ENCODE measurements at places on chromosomes 5 and 9. TPM values are rescaled to one million over a fixed set of nuclear protein-coding genes. Genes with fewer than 3 reads are reported as not detected.

RPL37 gene
- 281 TPM for total RNA-seq

CSF2 gene
- 0.68 TPM for total RNA-seq

DNA sequence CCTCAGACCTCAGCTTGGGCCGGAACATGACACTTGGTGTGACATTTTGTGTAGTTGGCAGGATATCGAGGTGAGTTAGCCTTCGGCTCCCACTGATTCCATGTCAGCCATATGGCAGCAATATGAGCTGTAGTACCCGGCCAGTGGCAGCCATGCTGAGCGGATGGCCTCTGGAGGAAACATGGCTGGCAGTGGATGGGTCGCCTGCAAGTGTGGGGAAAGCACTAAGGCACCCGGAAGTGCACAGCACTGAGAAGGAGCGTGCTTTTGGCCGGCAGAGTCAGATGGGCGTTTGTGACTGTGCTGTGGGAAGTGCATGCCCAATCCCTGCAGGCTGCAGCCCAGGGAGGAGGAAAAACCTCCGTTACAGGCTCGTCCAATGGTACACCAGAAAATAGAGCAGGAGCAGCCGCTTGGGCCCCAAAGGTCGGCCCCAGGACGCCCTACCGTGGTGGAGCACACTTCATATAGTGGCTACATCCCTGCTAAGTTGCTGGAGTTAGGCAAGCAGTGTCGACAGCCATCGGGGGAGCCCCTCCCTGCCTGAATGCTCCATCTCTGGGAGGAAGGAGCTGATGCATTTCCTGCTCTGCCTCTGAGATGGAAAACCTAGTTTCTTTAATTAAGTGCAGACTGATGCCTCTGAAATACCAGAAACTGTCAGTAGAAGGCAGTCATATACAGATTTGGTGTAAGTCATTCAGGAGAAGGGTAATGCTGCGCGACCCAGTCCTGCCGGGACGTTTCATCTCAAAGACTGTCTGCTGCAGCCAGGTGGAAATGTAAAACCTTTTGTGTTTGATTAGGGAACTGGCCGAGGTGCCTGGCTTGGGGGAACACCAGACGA, 2185.8 kb upstream of the ACO1 start:
- no peak overlapping the region for H3K27ac ChIP-seq
- no peaks in the 10 kb centered on the region for H3K36me3 ChIP-seq
- no peaks in the 10 kb centered on the region for H3K27me3 ChIP-seq
- H3K4me1 ChIP-seq: no peaks in the 10 kb centered on the region
- DNase-seq: no peak

HK3 gene
- total RNA-seq: not detected

PRDM9 gene
- total RNA-seq: not detected

DNA sequence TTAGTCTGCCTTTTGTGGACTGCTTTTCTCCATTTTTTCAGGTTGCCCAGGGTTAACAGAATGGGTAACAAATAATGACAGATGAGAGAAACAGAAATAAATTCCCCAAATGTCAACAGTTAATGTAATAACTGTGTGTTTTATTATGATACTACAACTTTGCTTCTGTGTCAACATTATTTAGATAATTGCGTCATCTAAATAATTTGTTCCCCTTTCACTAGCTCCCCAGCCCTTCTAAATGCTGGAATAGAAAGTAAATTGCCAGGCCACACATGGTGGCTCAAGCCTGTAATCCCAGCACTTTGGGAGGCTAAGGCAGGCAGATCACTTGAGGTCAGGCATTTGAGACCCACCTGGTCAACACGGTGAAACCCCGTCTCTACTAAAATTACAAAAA, 53.5 kb downstream of the RNF38 start:
- DNase-seq: no peak
- H3K36me3 ChIP-seq: peaks cover 20% of the 10 kb centered on the region
- H3K27me3 ChIP-seq: no peaks in the 10 kb centered on the region

GRCh38 chr5:167308466-167308865, 983.0 kb upstream of the WWC1 start:
- no peaks in the 10 kb centered on the region for H3K36me3 ChIP-seq
- H3K4me3 ChIP-seq: no peak overlapping the region
- H3K27me3 ChIP-seq: no peaks in the 10 kb centered on the region
- no peak overlapping the region for H3K27ac ChIP-seq

CNTNAP3B gene
- 0.06 TPM for total RNA-seq

FAM200C gene
- 5.0 TPM for total RNA-seq

DNA sequence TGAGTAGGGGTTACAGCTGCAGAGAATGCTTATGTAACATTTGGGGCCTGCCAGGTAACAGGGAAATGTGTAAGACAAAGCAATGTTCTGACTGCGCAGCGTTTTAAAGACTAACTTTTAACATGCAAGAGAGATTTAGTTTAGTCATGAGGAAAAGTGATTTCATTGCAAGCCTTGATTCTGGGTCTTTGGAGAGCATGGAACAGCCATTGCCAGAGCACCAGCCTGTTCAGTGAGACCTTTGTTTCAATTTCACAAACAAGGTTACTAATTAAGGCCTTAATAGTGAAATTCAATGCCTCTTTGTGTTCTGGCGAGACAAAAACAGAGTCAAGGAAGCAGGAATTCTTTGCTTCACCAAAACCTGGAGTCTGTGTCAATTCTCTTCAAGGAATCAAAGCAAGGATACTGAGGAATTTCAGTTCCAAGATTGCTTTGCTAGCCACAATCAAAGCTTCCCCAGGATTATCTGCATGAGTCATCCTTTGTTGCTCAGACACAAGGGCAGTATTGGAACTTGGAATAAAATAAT, 14.4 kb downstream of the CKMT2 start:
- no peak overlapping the region for H3K4me3 ChIP-seq
- H3K27ac ChIP-seq: peak overlapping the region; percentile 8
- no peaks in the 10 kb centered on the region for H3K27me3 ChIP-seq
- H3K36me3 ChIP-seq: no peaks in the 10 kb centered on the region

GRCh38 chr5:94551858-94552257, 66.5 kb downstream of the KIAA0825 start:
- H3K4me3 ChIP-seq: no peak overlapping the region
- no peaks in the 10 kb centered on the region for H3K36me3 ChIP-seq
- H3K27me3 ChIP-seq: no peaks in the 10 kb centered on the region
- H3K4me1 ChIP-seq: no peaks in the 10 kb centered on the region
- no peak for DNase-seq
- no peak overlapping the region for H3K27ac ChIP-seq

DNA sequence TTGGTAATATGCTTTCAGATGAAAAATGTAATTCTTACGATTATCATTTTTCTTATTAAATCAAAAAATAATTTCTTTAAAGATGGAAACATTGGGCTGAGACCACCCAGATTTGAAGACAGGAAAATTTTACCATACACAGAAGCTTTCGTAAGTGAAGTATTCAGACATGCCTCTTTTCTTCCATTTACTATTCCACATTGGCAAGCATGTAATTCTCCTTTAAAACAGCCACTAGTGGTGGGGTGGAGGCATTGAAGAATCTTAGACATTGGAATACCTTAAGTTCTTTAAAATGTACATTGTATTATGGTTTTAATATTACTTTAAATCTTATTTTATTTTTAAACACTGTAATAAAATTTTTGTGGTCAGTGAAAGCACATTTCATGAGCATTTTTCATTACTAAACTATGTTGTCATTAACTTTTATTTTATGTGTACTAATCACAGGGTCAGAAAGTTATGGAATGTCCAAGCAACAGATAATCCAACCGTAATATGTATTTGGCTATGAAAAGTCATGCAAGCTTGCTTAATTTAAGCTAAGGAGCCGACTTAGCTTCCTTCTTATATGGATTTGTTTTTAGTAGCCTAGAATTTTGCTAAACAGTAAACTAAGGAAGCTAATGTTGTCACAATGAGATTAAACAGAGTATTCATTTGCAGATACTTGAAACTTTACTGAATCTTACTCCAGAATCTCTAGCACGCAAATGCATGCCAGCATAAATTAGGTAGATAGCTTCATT, 97.4 kb upstream of the ALDH1A1 start:
- DNase-seq: peak; percentile 33
- H3K4me1 ChIP-seq: peaks cover 8% of the 10 kb centered on the region
- H3K4me3 ChIP-seq: no peak overlapping the region
- H3K27me3 ChIP-seq: no peaks in the 10 kb centered on the region
- no peaks in the 10 kb centered on the region for H3K36me3 ChIP-seq

- DNase-seq: no peak
- H3K27me3 ChIP-seq: no peaks in the 10 kb centered on the region
- no peaks in the 10 kb centered on the region for H3K36me3 ChIP-seq
Observed at GRCh38 chr9:96626912-96627311, 7.3 kb upstream of the CDC14B start.

GRCh38 chr5:172868924-172869591, 35.0 kb downstream of the ERGIC1 start:
- H3K4me1 ChIP-seq: peaks cover 71% of the 10 kb centered on the region
- no peak overlapping the region for H3K4me3 ChIP-seq
- peak overlapping the region; percentile 71 for H3K27ac ChIP-seq
- peaks cover 20% of the 10 kb centered on the region for H3K36me3 ChIP-seq
- no peaks in the 10 kb centered on the region for H3K27me3 ChIP-seq

CCNJL gene
- 12.9 TPM for total RNA-seq

DNA sequence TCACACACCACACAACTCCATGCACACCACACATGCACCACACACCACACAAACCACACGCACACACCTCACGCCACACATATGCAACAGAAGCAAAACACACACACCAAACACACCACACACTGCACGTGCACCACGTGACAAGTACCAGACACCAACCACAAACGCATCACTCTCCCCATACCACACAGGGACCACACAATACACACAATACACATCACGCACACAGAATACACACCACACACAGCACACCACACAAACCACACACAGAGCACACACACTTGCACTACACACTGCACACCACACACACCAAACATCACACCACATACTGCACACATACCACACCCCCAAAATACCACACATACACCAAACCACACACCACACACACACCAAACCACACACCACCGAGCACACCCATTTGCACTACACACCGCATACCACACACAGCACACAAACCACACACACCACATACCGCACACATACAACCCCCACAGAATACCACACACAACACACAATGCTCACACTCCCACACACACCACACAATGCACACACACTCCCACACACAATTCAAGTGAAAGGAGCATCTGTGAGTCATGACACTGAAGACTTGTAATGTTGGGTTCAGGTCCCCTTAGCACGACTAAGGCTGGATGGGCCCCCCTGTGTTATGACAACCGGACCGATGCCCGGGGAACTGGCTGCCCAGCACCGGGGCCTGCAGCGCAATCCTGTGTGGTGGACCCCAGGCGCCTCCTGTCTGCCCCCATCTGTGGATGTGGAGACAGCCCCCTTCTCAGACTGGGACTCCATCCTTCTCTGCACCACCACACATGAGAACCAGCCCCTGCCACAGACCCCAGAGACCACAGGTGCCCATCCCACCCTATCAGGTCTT, 6.0 kb upstream of the ZDHHC11 start:
- peaks cover 12% of the 10 kb centered on the region for H3K36me3 ChIP-seq
- no peak overlapping the region for H3K27ac ChIP-seq
- DNase-seq: no peak
- no peak overlapping the region for H3K4me3 ChIP-seq
- no peaks in the 10 kb centered on the region for H3K4me1 ChIP-seq

FIBCD1 gene
- total RNA-seq: 0.08 TPM

- no peak for DNase-seq
- no peaks in the 10 kb centered on the region for H3K36me3 ChIP-seq
- H3K4me1 ChIP-seq: peaks cover 2% of the 10 kb centered on the region
- no peak overlapping the region for H3K27ac ChIP-seq
Observed at GRCh38 chr5:56574778-56575177, 240.6 kb upstream of the MAP3K1 start.

- no peak overlapping the region for H3K4me3 ChIP-seq
- no peaks in the 10 kb centered on the region for H3K27me3 ChIP-seq
- no peak for DNase-seq
- H3K36me3 ChIP-seq: no peaks in the 10 kb centered on the region
- H3K27ac ChIP-seq: no peak overlapping the region
Observed at GRCh38 chr9:532707-533106, 308.8 kb upstream of the DMRT1 start.

OLFM1 gene
- 23.4 TPM for total RNA-seq

GRCh38 chr5:167720259-167720658, 571.2 kb upstream of the WWC1 start:
- peak overlapping the region; percentile 63 for H3K27ac ChIP-seq
- no peak for DNase-seq
- no peaks in the 10 kb centered on the region for H3K36me3 ChIP-seq
- H3K4me1 ChIP-seq: peaks cover 68% of the 10 kb centered on the region
- H3K4me3 ChIP-seq: no peak overlapping the region

FCN1 gene
- total RNA-seq: not detected

- no peaks in the 10 kb centered on the region for H3K27me3 ChIP-seq
- no peak overlapping the region for H3K27ac ChIP-seq
- no peak for DNase-seq
- no peak overlapping the region for H3K4me3 ChIP-seq
- no peaks in the 10 kb centered on the region for H3K36me3 ChIP-seq
Observed at GRCh38 chr5:155189981-155190380, 176.4 kb downstream of the KIF4B start.

Measured in SJSA1 (cell line).